HFFc6 (cell line): ENCODE measurements at places on chromosomes 7 and 10. TPM values are rescaled to one million over a fixed set of nuclear protein-coding genes. Genes with fewer than 3 reads are reported as not detected.

- no peak overlapping the region for H3K4me3 ChIP-seq
- no peak overlapping the region for H3K27ac ChIP-seq
- 0 out of 2 replicates have a peak, but pooled peaks cover 5% of the 10 kb centered on the region for H3K4me1 ChIP-seq
These were observed 40.2 kb downstream of the ARL4A start for GRCh38 chr7:12727455-12728191.

GRCh38 chr7:80870813-80871212 lies 48.0 kb downstream of the SEMA3C start:
- peaks cover 24% of the 10 kb centered on the region for H3K4me1 ChIP-seq
- H3K27ac ChIP-seq = no peak overlapping the region
- H3K27me3 ChIP-seq = peaks cover 2% of the 10 kb centered on the region; the same call in 1 of the 2 replicates
- no peak for DNase-seq

DNA sequence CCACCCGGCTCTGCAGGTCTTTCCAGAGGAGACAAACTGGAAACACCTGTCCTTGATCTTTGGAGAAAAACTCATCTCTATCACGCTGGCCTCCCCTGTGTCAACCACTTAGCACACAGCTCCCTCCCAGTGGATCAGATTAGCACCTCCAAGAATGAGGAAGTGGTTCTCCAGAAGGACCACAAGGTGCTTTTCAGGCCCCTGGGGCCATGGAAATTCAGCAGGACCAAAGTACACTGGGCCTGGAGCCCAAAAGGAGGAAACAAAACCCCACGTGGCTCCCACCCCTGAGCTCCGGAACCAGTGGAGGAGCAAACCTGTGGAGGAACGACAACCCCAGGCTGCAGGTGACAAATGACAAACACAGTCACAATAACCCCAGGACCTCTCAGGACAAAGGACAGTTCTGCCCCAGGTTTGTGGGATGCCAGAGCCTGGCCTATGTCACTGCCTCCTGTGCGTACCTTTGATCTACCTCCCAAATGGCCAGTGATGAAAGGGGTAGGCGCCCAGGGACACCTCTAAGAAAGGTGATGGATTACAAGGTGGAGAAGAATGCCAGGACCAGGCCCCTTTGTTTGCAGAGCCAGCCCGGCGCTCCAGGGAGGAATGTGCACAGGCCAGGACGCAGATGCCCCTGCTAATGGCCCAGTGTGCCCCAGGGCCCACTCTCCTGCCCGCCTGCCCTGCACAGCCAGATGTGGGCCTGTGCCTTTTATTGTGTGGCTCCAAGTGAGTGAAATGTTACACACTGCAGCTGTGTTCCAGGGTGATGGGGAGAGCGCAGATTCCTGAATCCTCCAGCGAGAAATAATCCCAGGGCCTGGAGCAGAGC lies 5.7 kb downstream of the TNS3 start:
- H3K36me3 ChIP-seq = peaks cover 35% of the 10 kb centered on the region
- H3K4me3 ChIP-seq = peak overlapping the region; percentile 23
- H3K27me3 ChIP-seq = no peaks in the 10 kb centered on the region; the same call in none of the 2 replicates
- DNase-seq = peak; percentile 31
- H3K27ac ChIP-seq = peak overlapping the region; percentile 72

GRCh38 chr7:6496842-6497636 lies 49.3 kb upstream of the DAGLB start:
- H3K27me3 ChIP-seq = peaks cover 6% of the 10 kb centered on the region

TES gene
- total RNA-seq = 12.6 and 22.4 TPM in 2 replicates

CTBP2 gene
- 73.0 to 86.4 TPM (median 79.6 TPM) in 3 replicates for total RNA-seq

AKR1B15 gene
- total RNA-seq = not detected in 2 replicates

- H3K4me3 ChIP-seq = peak overlapping the region; percentile 70
- peaks cover 69% of the 10 kb centered on the region for H3K4me1 ChIP-seq
- peaks cover 20% of the 10 kb centered on the region for H3K36me3 ChIP-seq
- peak overlapping the region; percentile 64 for H3K27ac ChIP-seq
- H3K27me3 ChIP-seq = peaks cover 11% of the 10 kb centered on the region
These were observed 4.3 kb downstream of the HNRNPF start for GRCh38 chr10:43404704-43405084.

DMBT1 gene
- total RNA-seq = 0.05 TPM in 2 of 3 replicates, not detected in the other

DNA sequence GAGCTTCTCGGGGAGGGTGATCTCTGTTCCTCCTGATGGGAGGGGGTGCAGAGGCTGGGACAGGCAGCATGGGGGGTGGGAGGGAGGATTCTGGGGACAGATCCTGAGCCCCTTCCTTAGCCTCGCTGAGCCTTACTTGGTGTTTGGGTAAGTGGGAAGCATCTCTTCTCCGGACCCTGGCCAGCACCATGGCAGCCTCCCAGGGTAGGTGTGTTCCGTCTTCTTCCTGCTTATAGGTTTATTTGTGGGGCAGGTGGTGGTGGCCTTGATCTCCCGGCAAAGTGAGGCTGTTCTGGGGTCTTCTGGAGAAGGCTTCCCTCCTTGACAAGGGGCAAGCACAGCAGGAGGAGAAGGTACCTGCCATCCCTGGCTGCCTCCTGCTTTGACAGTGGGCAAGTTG lies 226.9 kb downstream of the GLRX3 start:
- no peak overlapping the region for H3K27ac ChIP-seq
- H3K36me3 ChIP-seq = peaks cover 12% of the 10 kb centered on the region; the same call in 1 of the 2 replicates
- no peak overlapping the region for H3K4me3 ChIP-seq
- H3K27me3 ChIP-seq = no peaks in the 10 kb centered on the region; the same call in none of the 2 replicates
- no peak for DNase-seq

PNLIPRP1 gene
- total RNA-seq = not detected in 3 replicates

SLC29A4 gene
- 0.77 to 2.5 TPM (median 1.7 TPM) in 3 replicates for total RNA-seq

- H3K4me1 ChIP-seq = no peaks in the 10 kb centered on the region
- no peaks in the 10 kb centered on the region for H3K36me3 ChIP-seq
- no peak overlapping the region for H3K27ac ChIP-seq
- H3K4me3 ChIP-seq = no peak overlapping the region
- no peak for DNase-seq
These were observed 164.1 kb upstream of the C1GALT1 start for GRCh38 chr7:7018290-7018689.

DNA sequence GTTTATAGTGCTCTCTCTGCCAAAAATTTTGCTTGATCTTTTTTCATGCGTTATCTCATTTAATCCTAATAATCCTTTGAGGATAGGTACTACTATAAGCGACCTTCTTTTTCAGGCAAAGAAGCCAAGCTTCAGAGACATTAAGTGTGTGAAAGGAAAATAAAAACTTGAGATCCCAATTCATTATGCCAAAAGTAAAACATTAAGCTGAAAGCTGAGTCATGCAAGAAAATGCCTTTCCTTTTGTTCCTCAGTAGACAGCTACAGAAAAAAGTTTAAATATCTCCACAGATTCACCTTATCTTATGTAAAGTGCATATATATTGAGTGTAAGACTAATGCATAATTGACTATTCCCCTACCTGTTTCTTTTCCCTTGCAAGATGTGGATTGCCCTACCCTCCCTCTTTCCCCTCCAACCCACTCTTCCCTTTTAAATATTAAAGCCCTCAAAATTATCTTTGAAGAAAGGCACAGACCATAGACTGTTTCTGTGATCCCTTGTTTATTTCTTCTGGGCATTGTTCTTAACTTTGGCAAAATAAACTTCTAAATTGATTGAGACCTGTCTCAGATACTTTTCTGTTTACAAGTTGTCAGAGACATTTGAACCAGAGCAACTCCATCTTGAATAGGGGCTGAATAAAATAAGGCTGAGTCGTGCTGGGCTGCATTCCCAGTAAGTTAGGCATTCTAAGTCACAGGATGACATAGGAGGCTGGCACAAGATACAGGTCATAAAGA lies 1139.9 kb upstream of the LRRN3 start:
- H3K27me3 ChIP-seq = no peaks in the 10 kb centered on the region
- no peaks in the 10 kb centered on the region for H3K36me3 ChIP-seq
- H3K4me1 ChIP-seq = peaks cover 8% of the 10 kb centered on the region; the same call in 1 of the 2 replicates

SLK gene
- total RNA-seq = 22.8 and 26.9 TPM in 2 replicates

CYP3A5 gene
- 0.30 to 1.8 TPM (median 0.64 TPM) in 3 replicates for total RNA-seq

MYL10 gene
- not detected in 3 replicates for total RNA-seq

DNA sequence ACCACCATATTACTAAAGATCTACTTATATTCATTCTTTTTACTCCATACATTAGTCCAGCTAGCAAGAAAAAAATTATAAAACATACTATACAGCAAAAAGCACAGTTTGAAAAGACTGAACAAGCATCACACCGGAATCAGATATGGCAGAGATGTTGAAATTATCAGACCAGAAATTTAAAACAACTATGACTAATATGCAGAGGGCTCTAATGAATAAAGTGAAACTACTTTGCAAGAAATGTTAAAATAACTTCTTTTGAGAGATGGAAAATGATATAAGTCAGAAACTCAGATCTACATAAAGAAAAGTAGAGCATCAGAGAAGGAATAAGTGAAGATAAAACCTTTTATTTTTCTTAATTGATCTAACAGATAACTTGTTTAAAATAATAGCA lies 50.9 kb downstream of the SGCE start:
- H3K4me3 ChIP-seq = no peak overlapping the region
- no peak overlapping the region for H3K27ac ChIP-seq
- DNase-seq = no peak
- H3K4me1 ChIP-seq = peaks cover 16% of the 10 kb centered on the region
- no peaks in the 10 kb centered on the region for H3K27me3 ChIP-seq

GRCh38 chr7:25181532-25181931 lies 46.8 kb downstream of the NPVF start:
- peaks cover 11% of the 10 kb centered on the region; the same call in 1 of the 2 replicates for H3K27me3 ChIP-seq
- peaks cover 6% of the 10 kb centered on the region; the same call in 1 of the 2 replicates for H3K4me1 ChIP-seq
- no peak overlapping the region for H3K27ac ChIP-seq
- no peaks in the 10 kb centered on the region for H3K36me3 ChIP-seq

BAMBI gene
- 1.6 to 2.3 TPM (median 2.0 TPM) in 3 replicates for total RNA-seq

PITRM1 gene
- 101 and 110 TPM in 2 replicates for total RNA-seq

FAM25C gene
- total RNA-seq = not detected in 3 replicates

OR6B1 gene
- not detected in 3 replicates for total RNA-seq

- H3K27ac ChIP-seq = no peak overlapping the region
- H3K4me1 ChIP-seq = no peaks in the 10 kb centered on the region
- DNase-seq = no peak
- H3K4me3 ChIP-seq = no peak overlapping the region
- peaks cover 58% of the 10 kb centered on the region for H3K27me3 ChIP-seq
- H3K36me3 ChIP-seq = no peaks in the 10 kb centered on the region
These were observed 178.0 kb downstream of the JCAD start for GRCh38 chr10:29881336-29881771.

NAT16 gene
- total RNA-seq = not detected in 3 replicates

MGMT gene
- total RNA-seq = 9.6 and 18.2 TPM in 2 replicates
